ENCODE measurements at places on chromosomes 4 and X.

GRCh38 chrX:18701621-18702361 is 5.7 kb upstream of the PPEF1 start:
- no peak for DNase-seq

- DNase-seq: no peak
These were observed 4.6 kb downstream of the MPP1 start for GRCh38 chrX:154800478-154801210.

DNA sequence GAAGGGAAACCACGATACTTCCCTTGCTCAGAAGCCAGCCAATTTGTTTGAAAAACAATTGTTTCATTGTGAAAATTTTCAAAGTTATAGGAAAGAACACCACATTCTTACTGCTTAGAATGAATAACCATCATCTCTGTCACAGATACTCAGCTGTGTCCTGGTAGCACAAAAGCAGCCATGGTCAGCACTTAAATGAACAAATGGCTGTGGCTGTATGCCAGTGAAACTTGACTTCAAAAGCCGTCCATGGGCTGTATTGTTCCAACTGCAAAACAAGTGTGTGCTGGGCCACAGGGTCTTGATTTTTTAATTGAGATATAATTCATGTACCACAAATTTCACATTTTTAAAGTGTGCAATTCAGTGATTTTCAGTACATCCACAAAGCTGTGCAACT is 19.6 kb downstream of the NSDHL start:
- DNase-seq: no peak

DNA sequence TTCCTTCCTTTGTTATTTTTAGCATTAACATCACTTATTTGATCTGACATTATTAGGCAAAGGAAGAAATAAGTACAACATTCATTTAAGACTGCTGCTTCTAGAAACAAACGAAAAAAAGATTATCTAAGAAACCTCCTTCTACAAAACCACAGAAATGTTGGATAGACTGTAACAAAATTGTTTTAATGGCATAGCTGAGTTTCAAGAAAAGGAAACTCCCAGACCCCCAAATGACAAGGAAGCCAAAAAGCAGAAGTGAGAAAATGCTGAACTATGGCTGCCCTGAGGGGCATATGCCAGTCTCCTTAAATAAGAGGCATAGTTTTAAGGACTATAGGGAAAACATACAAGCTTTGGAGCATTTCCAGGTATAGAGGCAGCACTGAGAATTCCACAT is 1431.6 kb upstream of the TENM3 start:
- DNase-seq: no peak

DNA sequence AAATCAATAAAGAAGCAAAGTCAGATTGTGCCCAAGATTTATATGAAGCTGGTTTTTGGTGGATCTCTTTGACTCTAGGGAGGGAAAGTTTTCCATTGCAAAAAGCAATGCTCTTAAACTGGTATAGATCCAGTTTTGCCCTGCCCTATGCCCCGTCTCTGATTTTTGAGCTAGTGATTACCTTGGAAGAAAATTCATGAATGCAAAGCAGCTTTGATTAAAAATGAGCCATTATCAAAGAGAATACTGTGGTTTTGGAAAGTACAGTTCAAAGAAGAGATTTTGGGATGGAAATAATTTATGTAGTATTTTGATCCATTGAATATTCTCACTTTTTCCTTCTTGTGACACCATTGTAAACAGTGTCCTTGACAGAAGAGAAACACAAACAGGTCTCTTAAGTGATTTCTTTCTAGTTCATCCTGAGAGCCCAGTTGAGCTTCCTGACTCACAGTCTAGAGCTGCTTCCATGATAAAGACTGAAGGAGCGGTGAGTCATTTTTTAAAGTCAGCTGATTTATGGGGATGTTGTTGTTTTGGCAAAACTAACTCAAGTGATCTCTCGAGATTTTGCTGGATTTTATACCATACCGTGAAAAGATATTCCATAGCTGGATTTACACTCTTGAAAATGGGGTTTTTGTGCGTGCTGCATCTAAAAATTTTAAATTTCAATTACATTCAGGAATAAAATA is 76.7 kb downstream of the AFF1 start:
- no peak for DNase-seq

GRCh38 chr4:143380629-143381028 is 44.0 kb downstream of the GAB1 start:
- no peak for DNase-seq

- no peak for DNase-seq
These were observed 67.5 kb upstream of the MND1 start for GRCh38 chr4:153276971-153277370.

GRCh38 chr4:42083816-42084215 is 68.6 kb downstream of the BEND4 start:
- DNase-seq: no peak
